ENCODE measurements at places on chromosomes 1 and 21.

- no peak for DNase-seq
Observed at GRCh38 chr1:218479436-218480115, 134.4 kb downstream of the TGFB2 start.

GRCh38 chr1:36982709-36983108 lies 51.6 kb downstream of the GRIK3 start:
- no peak for DNase-seq

GRCh38 chr1:84422909-84423308 lies 24.6 kb downstream of the DNASE2B start:
- no peak for DNase-seq

GRCh38 chr1:92961896-92962752 lies 862 bp upstream of the DIPK1A start:
- DNase-seq, result no peak

- no peak for DNase-seq
Observed at GRCh38 chr1:183039985-183040447, 16.8 kb downstream of the LAMC1 start.

DNA sequence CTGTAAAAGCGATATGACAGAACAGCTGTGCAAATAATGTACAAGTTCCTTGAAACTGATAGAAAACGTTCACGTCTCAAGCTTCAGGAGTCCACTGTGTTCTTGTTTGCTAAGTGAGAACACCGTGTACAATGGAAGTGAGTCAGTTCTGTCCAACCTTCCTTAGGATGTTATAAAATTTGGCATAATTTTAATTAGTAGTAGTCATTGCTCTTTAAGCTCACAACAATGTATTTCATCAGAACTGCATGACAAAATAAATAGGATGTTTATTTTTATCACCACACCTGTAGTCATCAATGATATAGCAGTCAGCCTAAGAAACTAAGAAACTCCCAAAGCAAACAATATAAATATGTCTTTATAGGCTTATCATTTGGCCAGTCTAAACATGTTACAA lies 53.0 kb downstream of the RGS2 start:
- no peak for DNase-seq

- peak; percentile 94 for DNase-seq
Observed at GRCh38 chr21:42973991-42974831, at the start of gene PKNOX1. TSS of gene PKNOX1 (plus strand) at chr21:42974562. CDS start at chr21:43004382, 29,820 bp downstream.

- DNase-seq, result no peak
Observed at GRCh38 chr1:112325504-112325903, 70.5 kb upstream of the CTTNBP2NL start.

DNA sequence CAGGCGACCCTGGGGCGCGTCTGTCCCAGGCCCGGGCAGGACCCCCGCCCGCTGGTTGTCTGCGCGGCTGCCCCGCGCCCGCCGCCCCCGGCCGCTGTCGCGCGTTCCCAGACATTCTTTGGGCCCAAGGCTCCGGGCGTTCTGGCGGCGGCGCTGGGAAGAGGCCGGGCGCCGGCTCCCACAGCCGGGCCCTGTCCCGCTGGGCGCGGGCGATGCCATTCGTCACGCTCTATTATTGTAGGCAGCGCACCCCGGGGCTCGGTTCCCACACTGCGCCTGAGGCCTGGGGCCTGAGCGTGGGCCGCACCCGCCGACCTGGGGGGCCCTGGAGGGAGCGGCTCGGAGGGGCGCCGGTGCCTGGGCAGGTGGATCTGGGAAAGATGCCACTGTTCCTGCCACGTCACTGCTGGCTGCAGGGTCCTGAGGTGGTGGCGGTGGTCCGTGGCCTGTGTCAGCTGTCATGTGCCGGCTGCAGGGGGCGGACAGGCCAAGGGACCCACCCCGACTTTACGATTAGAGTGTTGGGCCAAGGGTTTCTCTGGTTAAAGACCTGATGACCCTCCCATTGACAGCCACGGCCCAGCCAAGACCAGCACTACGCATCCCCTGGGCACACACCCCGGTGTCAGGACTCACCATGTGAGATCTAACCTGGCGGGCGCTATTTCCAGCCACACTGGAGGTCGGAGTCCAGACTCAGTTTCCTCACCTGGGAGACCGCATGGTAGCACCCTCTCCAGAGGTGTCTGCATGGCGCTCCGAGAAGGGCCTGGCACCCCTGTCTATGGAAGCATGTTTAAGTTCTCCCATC lies 55.1 kb upstream of the ADARB1 start:
- DNase-seq, result no peak

DNA sequence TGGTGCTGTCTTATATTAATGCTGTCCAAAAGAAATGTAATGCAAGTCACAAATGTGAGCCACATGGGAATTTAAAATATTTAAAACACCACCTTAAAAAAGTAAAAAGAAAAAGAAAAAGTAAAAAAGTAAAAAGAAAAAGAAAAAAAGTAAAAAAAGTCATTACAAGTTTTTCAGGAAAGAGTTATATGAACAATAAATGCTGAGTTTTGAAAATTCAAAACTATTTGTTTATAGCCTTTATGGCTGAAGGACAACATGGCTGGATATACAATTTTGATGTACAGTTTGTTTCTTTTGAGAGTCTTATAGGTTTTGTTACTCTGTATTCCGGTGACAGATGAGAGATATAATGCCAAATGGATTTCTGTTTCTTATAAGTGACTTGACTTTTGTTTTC lies 29.1 kb downstream of the GPR88 start:
- DNase-seq, result no peak

DNA sequence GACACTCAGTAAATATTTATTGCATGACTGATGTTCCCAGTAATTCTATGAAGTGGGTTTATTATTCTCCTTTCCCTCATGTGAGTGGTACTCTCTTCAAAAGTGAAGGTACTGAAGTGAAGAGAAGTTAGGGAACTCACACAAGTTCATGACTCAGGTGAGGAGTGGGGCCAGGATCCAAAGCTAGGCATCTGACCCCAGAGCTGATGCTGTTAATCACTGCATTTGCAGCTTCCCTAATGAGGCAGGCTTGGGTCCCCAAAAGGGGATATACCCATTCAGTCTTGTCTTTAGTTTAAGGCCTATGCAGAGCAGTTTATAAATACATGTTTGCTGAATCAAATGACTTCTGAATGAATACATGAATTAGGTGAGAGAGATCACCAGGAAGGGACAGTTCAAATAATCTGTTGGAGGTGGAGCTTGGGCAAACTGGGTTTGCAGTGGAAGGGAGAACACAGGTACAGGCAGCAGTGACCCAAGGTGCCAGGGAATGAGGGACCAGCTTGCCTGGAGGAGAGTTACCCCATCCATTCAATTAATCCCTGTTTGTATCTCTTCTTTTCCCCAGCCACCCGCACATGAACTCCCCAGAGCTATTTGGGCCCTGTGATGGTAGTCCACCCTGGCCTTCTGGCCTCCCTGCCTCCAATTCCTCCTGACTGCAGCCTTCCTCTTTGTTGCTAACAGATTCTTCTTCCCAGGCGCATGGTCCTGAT lies 2.0 kb downstream of the CD58 start:
- DNase-seq, result no peak

DNA sequence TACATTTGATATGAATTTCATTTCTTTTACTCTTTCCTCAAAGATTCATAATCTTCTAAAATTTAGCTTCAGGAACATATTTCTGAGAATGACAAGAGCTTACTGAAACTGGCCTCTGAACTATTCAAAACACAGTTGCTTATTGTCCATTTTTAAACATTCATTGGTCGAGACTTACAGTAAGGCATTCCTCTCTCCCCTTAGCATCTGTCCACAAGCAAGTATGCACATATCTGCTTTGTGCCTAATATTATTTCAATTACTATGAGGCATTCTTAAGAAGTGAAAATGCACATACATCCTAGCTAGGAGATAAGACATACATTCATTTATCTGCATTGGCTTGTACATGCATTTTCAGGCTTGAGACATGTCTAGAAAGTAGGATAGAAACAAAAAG lies 488.7 kb downstream of the PTBP2 start:
- no peak for DNase-seq

- no peak for DNase-seq
Observed at GRCh38 chr1:218459878-218460711, 115.0 kb downstream of the TGFB2 start.

- DNase-seq, result no peak
Observed at GRCh38 chr1:206935491-206936067, 10.7 kb downstream of the PIGR start.

- no peak for DNase-seq
Observed at GRCh38 chr1:198220428-198220827, 63.6 kb downstream of the NEK7 start.

Measured in esophagus squamous epithelium (tissue), 5 donors.